Glomerular endothelial cell (primary cell): ENCODE measurements at places on chromosomes 2 and 18. TPM values are rescaled to one million over a fixed set of nuclear protein-coding genes. Genes with fewer than 3 reads are reported as not detected.

DNA sequence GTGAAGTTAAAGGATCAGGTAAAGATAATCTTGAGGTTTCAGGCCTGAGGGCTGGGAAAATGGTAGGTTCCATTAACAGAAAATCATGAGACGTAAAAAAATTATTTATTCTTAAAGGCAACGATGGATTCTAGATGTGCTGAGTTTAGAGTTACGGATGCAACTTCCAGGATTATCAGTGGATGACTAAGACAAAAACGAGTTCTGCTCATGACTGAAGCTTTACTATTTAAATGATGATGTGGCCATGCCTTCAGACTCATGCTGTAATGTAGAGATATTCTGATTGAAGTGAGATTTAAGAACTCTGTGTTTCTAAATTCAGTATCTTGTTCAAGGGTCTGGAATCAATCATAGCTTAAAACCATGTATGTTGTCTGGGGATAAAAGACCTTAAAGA is 5.0 kb downstream of the TMEM237 start:
- DNase-seq: no peak

DNA sequence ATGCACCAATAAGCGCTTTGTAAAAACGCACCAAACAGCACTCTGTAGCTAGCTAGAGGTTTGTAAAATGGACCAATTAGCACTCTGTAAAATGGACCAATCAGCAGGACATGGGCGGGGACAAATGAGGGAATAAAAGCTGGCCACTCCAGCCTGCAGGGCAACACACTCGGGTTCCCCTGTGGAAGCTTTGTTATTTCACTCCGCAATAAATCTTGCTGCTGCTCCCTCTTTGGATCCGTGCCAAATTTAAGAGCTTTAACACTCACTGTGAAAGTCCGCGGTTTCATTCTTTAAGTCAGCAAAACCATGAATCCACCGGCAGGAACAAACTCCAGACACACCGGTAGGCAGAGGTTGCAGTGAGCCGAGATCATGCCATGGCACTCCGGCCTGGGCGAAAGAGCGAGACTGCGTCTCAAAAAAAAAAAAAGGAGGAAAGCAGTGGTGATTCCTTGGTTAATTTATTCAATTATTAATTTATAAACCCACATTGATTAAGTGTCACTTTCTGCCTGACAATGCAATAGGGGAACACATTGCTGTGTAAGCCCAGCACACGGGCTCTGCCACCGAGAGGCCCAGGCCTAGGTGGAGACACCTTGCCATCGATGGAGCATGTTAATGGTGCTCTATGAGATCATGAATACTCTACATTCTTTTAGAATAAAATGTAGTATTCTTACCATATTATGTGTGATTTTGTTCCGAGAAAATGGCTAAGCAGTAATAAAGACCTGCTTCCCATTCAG is 687.6 kb upstream of the HS6ST1 start:
- no peak for DNase-seq

DNA sequence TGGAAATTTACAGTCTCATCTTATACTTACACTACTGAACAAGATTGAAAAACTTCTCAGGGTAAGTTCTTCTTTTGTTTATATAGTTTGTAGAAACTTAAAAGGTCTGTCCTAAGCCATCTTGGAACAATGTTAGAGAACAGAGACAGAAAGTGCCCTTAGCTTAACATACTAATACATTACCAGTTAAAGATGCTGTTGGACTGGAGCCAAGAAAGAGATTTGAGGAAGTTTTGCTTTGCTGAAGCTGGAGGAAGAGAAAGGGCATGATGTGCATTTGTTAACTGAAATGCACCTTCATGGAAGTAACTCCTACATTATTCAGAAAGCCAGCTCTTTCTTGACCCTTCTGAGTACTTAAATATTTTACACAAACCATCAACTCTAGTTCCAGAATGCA is 66.5 kb upstream of the TNFRSF11A start:
- DNase-seq: no peak

DNA sequence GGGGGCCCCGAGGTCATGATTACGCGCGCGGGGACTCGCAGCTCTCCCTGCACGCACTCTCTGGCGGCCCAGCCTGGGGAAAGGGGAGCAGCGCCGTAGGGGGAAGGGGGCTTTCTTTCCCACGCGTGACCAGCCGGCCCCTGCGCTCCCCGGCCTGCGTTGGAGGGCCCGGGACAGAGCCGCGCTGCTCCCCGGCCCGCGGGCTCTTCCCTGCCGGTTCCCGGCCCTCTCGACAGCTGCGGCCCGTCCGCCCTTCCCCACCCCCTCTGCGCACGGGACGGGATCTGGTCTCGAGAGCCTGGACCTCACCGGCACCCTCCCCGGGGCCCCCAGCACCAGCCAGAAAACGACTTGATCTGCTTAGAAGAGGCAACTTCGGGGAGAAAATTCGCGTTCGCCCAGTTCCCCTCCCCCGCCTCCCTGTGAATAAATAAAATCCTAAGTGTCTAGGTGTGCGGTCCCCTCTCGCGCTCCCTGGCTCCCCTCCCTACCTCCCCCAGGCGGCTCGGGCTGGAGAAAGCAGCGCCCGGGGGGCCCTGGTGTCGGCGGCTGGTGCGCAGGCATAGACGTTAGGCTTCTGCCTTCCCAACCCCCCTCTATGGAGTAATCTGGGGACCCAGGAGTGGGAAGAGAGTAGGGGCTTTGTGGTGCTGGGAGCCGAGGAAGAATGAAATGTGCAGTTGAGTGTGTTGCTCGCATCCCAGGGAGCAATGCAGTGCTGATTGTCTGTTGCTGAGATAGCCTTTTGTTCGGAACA is 803 bp upstream of the FIGN start:
- DNase-seq: no peak

- DNase-seq: no peak
Measured at GRCh38 chr18:48951448-48952286, 902 bp upstream of the SMAD7 start.

GRCh38 chr18:32717126-32717525 is 55.7 kb downstream of the KLHL14 start:
- DNase-seq: no peak

DNA sequence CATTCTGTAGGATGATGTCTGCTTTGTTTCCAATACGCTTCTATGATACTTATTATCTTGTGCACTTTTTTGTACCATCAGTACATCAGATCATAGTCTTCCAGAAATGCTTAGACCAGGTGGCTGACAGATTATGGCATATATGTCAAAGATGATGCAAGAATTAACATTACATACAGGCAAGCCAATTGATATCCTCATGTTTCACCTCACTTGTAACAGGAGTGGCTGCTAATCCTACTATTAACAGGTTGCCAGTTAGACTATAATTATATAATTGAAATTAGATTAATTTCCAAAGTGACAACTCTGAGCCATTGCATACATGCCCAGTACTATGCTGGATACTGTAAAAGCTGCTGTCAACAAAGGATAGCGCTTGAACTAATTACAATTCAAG is 77.2 kb downstream of the TLK1 start:
- no peak for DNase-seq

GPD2 gene
- total RNA-seq: 16.5 and 19.7 TPM in 2 replicates

OTX1 gene
- not detected in 2 replicates for total RNA-seq
